ENCODE measurements at places on chromosomes 6 and 20.
A peak's percentile ranks its signal among the peaks of the same experiment; 100 is the strongest.

GRCh38 chr6:39754514-39755115 is 29.4 kb upstream of the KIF6 start:
- DNase-seq, result no peak

DNA sequence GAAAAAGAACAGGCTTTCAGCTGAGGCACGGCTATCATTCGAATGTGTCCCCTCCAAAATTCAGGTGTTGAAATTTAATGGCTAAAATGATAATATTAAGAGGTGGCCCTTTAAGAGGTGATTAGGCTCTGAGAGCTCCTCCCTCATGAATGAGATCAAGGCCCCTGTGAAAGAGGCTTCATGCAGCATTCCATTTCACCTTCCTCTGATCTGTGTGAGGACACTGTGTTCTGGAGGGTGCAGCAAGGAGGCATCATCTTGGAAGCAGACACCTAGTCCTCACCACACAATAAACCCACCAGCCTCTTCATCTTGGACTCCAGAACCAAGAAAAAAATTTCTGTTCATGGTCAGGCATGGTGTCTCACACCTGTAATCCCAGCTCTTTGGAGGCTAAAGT is 56.4 kb downstream of the PPP1R14C start:
- no peak for DNase-seq

DNA sequence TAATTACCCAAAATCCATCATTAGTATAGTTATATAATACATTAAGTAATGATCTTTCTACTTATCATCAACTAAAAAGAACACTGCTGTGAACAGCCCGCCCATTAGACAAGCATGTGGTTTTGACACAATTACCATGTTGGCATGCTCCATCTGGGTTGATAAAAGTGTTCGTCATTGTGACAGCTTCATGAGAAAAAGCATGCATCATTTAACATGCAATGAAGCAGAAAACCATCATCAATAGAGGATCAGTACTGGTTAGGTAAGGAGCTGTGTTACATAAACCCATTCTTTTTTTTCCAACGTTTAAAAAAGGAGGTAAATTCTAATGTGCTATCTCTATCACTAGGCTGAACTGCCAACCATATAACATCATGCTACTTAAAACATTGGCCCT is 101.9 kb downstream of the EPB41L2 start:
- no peak for DNase-seq

DNA sequence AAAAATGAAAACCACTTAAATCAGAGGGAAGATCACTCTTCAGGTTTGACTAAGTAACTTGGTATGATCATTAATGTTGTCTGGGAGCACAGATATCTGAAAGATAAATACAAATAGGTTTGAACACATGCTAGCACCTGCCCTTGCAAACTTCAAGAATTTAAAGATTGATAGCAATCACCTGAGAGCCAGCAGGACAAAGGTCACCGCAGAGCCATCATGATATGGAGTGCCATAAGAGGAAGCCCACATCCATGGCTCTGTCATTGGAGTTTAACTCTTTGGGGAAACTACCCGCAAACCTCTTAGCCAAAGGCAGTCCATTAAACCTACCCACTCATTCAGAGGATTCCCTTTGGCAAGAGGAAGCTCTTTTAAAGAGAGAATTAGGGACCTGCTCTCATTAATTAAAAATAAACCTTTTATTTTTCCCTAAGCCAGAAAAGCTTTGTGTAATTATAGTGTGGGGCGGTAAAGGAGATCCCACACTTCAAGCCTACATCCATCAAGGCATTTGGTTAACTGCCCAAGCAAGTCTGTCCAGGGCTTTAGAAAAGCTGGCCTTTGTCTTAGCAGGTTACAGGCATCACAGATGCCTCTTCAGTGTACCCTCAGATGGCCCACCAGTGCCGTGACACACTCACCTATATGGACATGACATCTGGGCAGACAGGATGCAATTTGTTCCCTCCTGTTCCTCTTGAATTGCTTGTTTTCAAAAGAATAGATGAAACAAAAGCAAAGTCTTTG is 73.0 kb downstream of the SASH1 start:
- DNase-seq, result no peak

DNA sequence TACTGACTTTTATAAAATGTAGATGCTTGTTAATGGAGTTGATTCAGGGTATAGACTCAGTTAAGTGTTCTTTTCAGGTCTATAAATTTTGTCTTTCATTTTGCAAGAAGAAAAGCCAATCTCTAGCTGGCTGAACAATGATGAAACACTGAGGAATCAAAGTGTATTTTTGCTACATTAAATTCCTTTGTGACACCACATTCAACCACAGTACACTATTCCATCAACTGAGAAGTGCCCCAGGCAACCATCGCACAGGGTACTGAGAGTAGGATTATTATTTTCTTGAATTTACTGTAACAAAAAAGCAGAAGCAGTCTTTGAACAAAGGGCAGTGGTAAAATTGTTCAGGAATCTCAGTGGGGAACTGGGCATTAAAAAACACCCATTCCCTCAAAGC is 83.6 kb downstream of the PREP start:
- DNase-seq, result no peak

DNA sequence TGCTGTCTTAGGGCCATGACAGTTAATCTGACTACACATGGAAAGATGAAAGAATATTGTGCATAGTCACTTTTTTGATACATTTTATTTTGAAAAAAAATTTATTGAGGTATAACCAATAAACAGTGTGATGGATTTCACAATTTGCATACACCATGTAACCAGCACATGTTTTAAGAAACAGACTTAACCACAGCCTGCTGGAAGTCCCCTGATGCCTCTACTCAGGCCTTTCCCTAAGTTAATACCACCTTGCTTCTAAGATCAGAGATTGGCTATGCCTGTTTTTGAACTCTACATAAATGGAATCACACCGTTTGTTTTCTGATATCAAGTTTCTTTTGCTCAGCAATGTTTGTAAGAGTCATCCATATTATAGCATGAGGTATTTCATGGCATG is 136.3 kb downstream of the CFAP61 start:
- DNase-seq, result no peak

- no peak for DNase-seq
Observed at GRCh38 chr6:148969603-148970061, 222.8 kb downstream of the UST start.

DNA sequence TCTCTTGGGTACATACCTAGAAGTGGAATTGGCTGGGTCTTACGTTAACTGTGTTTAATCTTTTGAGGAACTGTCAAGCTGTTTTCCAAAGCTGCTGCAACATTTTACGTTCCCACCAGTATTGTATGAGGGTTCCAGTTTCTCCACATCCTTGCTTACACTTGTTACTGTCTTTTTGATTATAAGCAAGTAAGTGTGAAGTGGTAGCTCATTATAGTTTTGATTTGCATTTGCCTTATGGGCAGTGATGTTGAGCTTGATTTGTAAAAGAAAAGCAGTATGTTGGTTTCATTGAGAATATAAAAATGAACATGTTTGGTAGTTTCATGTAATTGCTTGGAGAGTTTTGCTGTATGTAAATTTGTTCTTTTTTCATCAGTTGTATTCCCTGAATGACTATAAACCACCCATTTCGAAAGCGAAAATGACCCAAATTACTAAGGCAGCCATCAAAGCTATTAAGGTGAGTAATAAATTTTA is 40.4 kb downstream of the SCAF8 start:
- DNase-seq, result peak; percentile 17

- no peak for DNase-seq
Observed at GRCh38 chr6:169809386-169809785, 58.0 kb downstream of the ERMARD start.

- DNase-seq, result no peak
Observed at GRCh38 chr6:46933751-46934150, 12.0 kb upstream of the ADGRF5 start.

GRCh38 chr6:152241013-152241766 is 396.0 kb downstream of the SYNE1 start:
- no peak for DNase-seq

DNA sequence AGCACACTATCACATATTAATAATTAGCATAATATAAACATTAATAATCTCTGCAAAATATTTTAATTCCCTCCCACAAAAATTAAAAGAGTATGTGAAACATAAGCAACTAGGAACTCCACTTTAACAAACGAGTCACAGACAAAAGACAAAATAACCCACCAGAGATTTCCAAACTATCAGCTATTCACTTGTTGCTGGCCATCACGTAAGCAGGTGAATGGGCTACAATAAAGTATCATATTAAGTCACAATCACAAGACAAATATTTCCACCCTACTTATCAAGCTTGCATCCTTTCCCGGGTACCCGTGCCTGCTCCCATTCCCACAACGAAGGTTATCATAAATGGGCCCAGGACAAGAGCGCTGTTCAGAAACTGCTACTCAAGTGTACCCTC is 2.5 kb downstream of the HDAC2 start:
- no peak for DNase-seq

DNA sequence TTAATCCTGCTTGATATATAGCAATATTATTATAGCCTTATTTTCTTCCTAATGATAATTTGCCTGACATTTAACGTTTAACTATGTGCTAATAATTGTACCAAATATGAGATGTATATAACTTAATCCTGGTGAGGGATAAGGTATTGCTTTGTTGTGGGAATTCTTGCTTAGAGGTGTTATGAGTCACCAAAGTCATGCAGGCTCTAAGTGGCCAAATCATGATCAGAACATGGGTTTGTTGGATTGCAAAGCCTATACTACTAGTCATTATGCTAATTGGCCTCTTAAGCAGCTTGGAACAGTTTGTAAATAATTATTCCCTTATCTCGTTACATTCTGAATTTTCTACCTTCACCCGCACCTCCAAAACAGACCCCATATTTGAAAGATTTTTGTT is 21.9 kb upstream of the C6orf141 start:
- no peak for DNase-seq
